ENCODE measurements at places on chromosomes 4 and X.

- DNase-seq: no peak
Observed at GRCh38 chr4:139207873-139208403, 30.9 kb upstream of the ELF2 start.

DNA sequence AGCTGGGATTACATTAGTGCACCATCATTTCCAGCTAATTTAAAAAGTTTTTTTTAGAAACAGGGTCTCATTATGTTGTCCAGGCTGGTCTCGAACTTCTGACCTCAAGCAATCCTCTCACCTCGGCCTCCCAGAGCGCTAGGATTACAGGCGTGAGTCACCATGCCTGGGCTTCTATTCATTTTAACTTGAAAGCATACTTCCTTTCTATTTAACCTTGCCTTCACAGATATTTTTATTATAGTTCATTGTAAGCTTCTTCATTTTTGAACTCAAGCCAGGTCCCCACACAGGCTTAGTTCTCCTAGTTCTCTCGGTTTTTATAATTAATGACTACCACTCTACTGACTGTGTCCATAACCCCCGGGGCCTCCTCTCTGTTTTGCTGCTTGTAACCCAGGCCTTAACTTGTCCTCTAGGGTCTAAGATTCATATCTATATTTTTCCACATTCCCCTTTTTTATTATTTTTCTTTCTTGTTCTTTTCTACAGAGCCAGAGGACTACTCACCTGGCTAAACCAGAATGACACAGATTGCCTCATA, 50.7 kb downstream of the SNX12 start:
- no peak for DNase-seq

GRCh38 chr4:57211131-57211530, 100.9 kb upstream of the IGFBP7 start:
- DNase-seq: no peak

GRCh38 chr4:17552427-17552826, 24.6 kb upstream of the LAP3 start:
- no peak for DNase-seq

- no peak for DNase-seq
Observed at GRCh38 chrX:71056867-71057266, 11.3 kb downstream of the SNX12 start.
